ENCODE measurements at places on chromosomes 6 and 20. TPM values are rescaled to one million over a fixed set of nuclear protein-coding genes. Genes with fewer than 3 reads are reported as not detected.

Gene CST3
- 183 TPM for total RNA-seq

Gene C20orf204
- 3.8 TPM for total RNA-seq

Gene PHIP
- total RNA-seq = 82.7 TPM

Gene ETV7
- not detected for total RNA-seq

Gene CST4
- not detected for total RNA-seq

Gene CYP39A1
- total RNA-seq = 8.5 TPM

Gene SDCBP2
- 2.2 TPM for total RNA-seq

Gene C6orf89
- 19.5 TPM for total RNA-seq

Gene FKBP1C
- total RNA-seq = 0.36 TPM

Gene TTK
- total RNA-seq = 14.0 TPM

Gene BLTP3A
- 11.8 TPM for total RNA-seq

Gene PNLDC1
- total RNA-seq = not detected

Gene PLN
- total RNA-seq = 0.45 TPM

Gene CARMIL1
- 36.8 TPM for total RNA-seq

Gene HLA-B
- total RNA-seq = 20.9 TPM
